H7 (cell line): ENCODE measurements at places on chromosomes 16 and 17. TPM values are rescaled to one million over a fixed set of nuclear protein-coding genes. Genes with fewer than 3 reads are reported as not detected.

DNA sequence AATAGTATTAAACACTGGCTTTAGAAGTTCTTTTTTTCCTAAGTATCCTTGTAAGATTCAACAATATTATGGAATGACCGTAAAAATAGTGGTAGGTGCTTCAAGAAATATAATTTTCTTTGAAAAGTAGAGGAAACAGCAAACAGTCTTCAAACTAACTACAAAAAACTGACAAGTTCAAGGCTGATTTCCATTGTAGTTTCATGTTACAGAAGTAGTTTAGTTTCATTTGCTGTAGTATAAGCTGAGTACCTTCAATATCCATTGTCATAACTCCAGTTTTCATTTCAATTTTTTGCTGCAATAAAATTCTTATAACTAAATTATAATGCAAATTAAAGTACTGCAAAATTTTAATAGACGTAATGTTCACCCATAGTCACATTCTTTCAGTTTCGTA is 19.3 kb downstream of the PHKB start:
- no peak for DNase-seq

- DNase-seq, result no peak
Observed at GRCh38 chr17:57570724-57571344, 174.3 kb downstream of the CCDC182 start.

- no peak for DNase-seq
Observed at GRCh38 chr17:73083432-73083831, 9.1 kb downstream of the SLC39A11 start.

GRCh38 chr17:43753493-43754129 is 5.0 kb downstream of the SOST start:
- DNase-seq, result no peak

- peak; percentile 71 for DNase-seq
Observed at GRCh38 chr16:52546291-52547003, 496 bp downstream of the TOX3 start.

- no peak for DNase-seq
Observed at GRCh38 chr16:85943711-85944110, 44.7 kb downstream of the IRF8 start.

DNA sequence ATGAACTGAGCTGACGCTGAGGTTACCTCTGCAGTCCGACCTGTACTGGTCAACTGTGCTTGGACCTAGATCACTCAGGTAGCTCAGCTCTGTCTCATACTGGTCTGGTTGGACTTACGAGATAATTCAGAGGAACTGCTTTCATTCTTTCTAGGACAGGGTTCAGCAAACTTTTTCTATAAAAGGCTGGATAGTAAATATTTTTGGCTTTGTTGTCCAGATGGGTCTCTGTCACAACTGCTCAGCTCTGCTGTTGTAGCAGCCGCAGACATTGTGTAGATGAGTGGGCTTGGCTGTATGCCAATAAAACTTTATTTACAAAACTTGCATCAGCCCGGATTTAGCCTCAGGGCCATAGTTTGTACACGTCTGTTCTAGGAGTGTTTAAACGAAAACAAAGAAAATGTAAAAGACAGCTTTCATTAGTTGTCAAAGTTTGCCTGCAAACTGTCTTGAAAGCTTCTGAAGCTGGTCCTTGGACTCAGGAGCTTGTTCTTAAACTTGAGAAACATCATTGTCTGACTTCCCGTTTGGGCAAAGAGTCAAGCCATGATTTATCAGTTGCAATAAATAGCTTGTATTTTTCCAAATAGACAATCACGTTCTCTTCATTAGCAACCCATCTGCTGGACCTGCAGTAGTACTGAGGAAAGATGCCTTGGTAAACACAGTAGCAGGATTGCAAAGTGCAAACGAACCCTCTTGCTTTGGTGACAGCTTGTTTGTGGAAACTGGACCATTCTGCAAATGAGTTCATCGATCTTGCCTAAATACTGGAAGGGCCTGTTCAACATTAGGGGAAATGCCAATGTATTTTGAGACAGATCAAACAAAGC is 253.4 kb downstream of the SNX29 start:
- DNase-seq, result no peak

C17orf78 gene
- not detected in 2 replicates for total RNA-seq

- no peak for DNase-seq
Observed at GRCh38 chr16:29308644-29309546, 97.6 kb downstream of the NPIPB11 start.

KCTD19 gene
- 0.89 and 2.1 TPM in 2 replicates for total RNA-seq

ARHGAP44 gene
- total RNA-seq, result 9.2 and 11.2 TPM in 2 replicates

- no peak for DNase-seq
Observed at GRCh38 chr16:79537584-79537983, 63.0 kb downstream of the MAF start.

DNA sequence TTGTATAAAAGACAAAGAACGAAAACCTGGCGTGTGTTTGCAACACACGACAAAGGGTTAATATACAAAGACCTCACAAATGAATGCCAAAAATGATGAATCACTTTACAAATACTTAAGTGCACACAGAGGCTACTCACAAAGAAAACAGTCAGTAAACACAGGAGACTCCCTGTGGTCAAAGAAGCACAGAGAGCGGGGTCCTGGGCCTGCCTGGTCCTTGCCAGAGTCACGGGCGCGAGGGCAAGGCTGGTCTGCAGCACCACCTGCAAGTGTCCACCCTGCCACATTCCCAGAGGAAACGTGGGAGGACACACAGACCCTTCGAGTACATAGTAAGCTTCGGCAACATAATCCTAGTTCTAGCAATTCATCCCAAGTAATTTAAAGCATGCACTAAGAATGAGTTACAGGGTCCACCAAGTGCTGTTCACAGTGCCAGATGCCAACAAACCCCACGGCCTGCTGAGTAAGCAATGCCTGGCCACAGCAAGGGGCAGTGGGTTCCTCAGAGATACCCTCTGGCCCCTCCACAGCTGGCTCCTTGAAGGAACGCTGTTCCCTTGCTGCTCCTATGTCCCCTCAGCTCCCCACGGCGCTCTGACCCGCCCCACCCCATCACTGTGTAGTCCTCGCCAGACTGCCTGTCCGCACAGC is 24.6 kb upstream of the FAAP100 start:
- peak; percentile 56 for DNase-seq

DNA sequence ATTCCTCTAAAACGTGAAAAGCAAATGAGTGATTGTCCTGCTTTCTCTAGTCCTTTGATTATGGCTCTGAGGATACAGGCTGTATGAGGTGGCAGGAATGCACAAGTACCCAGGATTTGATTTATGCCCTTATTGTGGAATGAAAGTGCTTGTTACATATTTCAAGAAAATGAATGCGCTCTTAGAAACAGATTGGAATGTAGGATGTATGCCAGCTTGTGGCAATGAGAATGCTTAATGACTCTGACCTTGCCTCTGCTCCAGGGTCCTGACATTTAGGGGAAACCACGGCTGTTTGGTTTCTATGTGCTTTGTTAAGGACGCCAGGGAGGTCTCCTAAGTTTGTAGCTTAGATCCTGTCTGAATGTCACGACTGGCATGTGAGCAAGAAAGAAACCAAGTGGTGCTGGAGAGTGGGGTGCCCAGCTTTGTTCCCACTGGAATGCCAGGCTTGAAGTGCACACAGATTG is 22.0 kb downstream of the PRCD start:
- no peak for DNase-seq

GRCh38 chr16:83574388-83574787 is 233.4 kb upstream of the HSBP1 start:
- peak; percentile 21 for DNase-seq

ZNF75A gene
- 12.1 and 14.9 TPM in 2 replicates for total RNA-seq

GRCh38 chr16:8642146-8642545 is 20.6 kb downstream of the METTL22 start:
- DNase-seq, result no peak

AATK gene
- 1.5 and 2.0 TPM in 2 replicates for total RNA-seq

HNF1B gene
- total RNA-seq, result 0.30 and 1.1 TPM in 2 replicates
